Activated T-helper 9 cell treated with anti-CD3 and anti-CD28 coated beads, Interleukin-2, amount 50 U/mL, for 16 hours (primary cell): ENCODE measurements at places on chromosomes 7 and 10.

DNA sequence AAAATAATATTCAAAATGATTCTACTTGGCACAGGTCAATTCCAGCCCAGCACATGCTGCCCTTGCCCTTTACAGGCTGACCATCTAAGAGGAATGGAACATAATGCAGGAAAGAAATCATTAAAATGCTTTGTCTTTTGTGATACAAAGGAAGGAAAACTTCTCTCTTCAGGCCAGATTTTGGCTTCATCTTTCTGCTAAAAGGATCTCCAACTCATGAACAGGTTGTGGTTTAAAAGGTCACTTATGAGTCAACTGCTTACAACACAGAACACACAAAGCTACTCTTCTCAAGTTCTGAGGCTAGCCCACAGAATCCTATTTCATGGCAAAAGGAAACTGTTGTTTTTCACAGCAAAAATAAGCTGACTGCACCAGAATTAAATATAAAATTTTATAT, 197.1 kb downstream of the DOCK4 start:
- DNase-seq, result no peak

DNA sequence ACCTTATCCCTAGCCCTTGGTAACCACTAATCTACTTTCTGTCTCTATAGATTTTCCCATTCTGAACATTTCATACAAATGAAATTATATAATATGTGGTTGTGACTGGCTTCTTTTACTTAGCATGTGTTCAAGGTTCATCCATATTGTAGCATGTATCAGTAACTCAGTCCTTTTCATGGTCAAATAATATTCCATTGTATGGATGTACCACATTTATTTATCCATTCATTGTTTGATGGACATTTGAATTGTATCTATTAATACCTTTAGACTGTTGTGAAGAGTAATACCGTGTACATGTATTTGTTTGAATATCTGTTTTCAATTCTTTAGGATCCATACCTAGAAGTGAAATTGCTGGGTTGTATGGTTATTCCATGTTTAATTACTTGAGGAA, 210.2 kb downstream of the BMPER start:
- DNase-seq, result no peak

GRCh38 chr10:111455776-111456426, 379.1 kb downstream of the ADRA2A start:
- no peak for DNase-seq

DNA sequence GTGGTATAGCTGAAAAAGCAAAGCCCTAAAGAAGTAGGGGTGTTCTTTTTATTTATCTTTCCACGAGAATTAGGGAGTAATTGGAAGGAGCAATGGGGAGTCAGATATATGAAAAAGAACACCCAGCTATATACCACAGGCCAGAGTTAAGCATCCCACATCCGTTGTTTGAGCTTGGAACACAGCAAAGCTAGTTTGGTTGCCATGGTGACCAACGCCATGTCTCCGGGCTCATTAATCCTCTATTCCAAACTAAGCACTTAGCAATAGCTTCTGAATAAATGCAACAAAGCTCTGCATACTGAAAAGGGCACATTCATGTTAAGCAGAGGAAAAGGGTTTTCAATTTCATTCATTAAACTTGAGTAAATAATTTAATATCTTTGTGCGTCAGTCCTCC, 23.5 kb downstream of the ASB4 start:
- no peak for DNase-seq

DNA sequence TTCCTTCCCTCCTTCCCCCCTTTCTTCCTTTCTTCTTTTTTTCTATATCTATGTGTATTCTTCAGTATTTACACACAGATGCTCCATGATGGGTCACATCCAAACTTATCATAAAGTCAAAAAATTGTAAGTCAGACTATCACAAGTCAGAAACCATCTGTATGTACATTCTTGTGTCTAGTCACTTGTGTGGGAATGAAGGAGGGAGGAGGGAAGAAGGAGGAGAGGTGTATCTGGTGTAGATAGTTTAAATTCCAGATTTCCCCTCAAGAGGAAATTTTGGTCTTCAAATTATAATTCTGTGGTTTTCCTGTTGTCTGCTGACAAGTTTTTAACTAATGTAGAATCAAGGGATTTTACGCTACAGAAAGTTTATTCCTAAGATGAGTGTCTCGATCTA, 287.2 kb downstream of the ETV1 start:
- no peak for DNase-seq

- DNase-seq, result no peak
Measured at GRCh38 chr7:28065308-28065707, 115.3 kb downstream of the JAZF1 start.

DNA sequence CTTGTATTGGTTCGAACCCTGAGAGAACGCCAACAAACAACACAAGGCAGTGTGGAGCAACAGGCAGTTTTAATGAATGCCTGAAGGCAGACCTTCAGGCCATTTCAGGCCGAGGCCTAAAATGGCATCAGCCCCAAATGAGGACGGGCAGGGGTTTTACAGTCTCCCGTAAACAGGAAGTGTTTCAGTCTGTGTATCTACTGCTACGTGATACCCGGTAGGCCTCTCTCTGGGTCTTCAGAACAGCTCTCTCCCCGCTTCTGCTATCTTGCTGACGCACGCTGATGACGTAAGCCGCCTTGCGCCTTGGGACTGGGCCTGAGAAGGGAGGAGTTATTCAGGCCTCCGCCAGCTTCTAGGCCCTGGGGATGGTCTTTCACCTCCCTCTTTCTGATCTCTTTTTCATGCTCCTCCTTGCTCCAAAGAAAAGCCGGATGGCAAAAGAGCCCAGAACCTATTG, 67.7 kb downstream of the ST8SIA6 start:
- no peak for DNase-seq

GRCh38 chr10:36840788-36841187, 284.6 kb upstream of the ANKRD30A start:
- DNase-seq, result no peak

DNA sequence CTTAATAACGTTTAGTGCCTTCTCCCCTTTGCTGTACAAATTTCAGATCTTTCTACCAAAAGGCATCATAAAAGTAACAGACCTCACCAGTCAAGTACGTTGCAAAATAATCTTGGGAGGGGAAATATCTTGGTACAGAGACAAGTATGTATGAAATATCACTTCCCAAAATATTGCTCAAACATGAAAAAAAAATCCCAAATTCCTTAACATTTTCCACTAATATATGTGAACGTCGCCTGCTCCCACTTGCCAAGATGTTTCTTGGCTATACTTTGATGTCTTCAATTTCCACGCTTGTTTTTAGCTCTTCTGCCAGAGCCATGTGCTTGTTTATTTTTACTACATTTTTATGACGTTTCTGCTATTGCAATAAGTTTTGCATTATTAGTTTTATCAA, 223.5 kb downstream of the PLXNA4 start:
- DNase-seq, result no peak

- no peak for DNase-seq
Measured at GRCh38 chr7:130096243-130096827, 26.0 kb downstream of the KLHDC10 start.

GRCh38 chr10:99768556-99768955, 13.9 kb upstream of the ABCC2 start:
- DNase-seq, result no peak

GRCh38 chr10:99523251-99523773, 9.4 kb upstream of the NKX2-3 start:
- no peak for DNase-seq

- no peak for DNase-seq
Measured at GRCh38 chr10:68878496-68878895, 22.6 kb upstream of the DDX50 start.
